ENCODE measurements at places on chromosomes 7 and 10. TPM values are rescaled to one million over a fixed set of nuclear protein-coding genes. Genes with fewer than 3 reads are reported as not detected.

GJD4 gene
- total RNA-seq, result not detected

LIPF gene
- total RNA-seq, result not detected

KCND2 gene
- total RNA-seq, result 4.0 TPM

MEST gene
- total RNA-seq, result 240 TPM

KAZALD1 gene
- total RNA-seq, result 18.2 TPM

RET gene
- total RNA-seq, result 0.28 TPM

RPEL1 gene
- total RNA-seq, result under 0.01 TPM

ATRNL1 gene
- 0.18 TPM for total RNA-seq

All from smooth muscle cell of bladder (primary cell).